ENCODE measurements at places on chromosomes 3 and 15.

DNA sequence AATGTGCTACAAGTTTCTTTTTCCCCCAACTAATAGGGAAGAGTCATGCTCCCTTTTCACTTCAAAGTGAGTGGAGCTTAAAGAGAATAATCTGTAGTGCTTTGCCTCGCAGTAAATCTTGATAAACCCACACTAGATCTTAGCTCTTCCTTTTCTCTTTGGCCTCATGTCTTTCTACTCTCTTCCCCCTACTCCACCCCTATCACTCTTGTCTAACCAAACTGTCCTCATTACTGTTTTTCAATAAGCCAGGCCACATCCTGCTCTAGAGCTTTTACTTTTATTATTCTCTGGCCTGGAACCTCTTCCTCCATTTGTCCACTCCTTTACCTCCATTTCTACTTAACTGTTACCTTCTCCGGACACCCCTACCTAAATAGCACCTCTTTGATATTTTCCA, 291.0 kb upstream of the SATB1 start:
- DNase-seq, result no peak

- DNase-seq, result no peak
Observed at GRCh38 chr3:11606865-11607440, 36.8 kb downstream of the VGLL4 start.

GRCh38 chr3:134258761-134259347, 8.2 kb upstream of the RYK start:
- no peak for DNase-seq

DNA sequence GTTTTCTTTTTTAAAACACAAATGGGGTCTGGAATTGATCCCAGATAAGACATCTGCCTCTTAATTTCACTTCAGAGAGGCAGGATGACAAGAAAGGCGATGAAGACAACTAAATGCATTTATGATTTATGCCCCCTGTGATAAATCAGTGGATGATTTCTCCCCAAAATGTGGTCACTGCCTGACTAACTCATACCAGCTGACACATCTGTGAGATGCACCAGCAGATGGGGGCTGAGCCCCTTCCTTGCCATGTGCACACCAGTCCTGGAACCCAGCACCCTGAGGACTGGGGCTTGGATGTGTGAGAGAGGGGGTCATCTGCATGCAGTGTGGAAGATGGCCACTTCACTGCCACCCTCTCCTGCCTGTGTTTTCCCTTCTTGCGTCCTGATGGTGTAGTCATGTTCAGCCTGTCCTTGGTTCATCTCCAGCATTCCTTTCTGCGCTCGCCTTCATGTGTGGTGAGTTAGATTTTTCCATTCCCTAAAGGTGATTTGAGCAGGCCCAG, 264.3 kb downstream of the LRTM1 start:
- no peak for DNase-seq

DNA sequence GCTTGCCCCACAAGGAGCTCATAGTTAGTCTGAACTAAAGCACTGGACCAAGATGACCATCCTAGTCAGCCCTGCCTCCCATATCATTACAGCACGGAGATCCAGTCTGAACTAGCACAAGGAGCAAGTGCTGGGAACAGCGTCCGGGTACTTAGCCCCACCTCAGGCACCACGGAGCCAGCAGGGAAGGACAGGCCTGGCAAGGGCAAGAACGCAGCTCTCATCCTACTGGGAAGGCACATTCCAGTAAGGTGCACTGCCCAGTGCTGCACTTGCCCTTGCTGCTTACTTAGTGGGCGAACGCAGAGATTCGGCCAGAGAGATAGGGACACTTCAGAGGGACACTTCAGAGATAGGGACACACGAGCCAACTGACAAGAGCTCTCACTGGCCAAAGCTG, 27.6 kb downstream of the SEC61A1 start:
- DNase-seq, result no peak

DNA sequence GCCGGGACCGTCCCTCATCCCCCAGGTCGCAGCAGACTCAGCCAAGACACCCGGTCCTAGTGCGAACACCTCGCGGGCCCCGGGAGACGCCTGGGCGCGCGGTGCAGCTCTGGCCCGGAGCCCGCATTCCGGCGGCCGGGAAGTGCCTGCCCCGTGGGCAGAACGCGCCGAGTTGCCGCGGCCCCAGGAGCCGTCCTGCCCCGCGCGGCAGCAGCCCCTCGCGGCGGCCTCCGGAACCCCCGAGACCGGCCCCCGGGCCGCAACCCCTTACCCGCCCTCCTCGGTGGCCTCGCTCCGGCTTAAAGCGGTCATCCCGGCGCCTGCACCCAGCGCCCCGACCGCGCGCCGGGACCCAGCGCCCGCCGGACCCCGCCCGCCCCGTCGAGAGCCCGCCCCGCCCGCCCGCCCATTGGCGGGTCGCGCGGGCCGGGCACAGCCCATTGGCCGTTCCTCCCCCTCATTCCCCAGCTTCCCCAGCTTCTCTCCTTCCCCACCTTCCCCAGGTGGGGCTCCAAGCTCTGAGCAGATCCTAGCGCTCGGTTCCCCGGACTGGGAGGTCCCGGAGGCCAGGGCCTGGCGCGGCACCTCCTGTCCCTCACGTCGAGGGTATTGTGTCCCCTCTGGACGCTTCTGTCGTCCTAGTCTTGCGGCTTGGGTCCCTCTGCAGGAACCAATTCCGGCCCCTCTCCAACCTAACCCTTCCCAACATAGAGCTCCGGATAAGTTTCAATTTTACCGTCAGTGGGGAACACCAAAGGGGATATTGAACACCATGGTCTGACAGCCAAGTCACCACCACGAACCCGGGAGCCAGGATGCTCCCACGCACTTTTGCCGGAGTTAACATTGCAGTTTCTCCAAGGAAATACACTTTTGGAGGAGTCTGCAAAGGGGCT, at the start of gene GRAMD2A:
Gene GRAMD2A, minus strand, starts transcription at position 328 of the 896 bp plus-strand sequence.
- no peak for DNase-seq

DNA sequence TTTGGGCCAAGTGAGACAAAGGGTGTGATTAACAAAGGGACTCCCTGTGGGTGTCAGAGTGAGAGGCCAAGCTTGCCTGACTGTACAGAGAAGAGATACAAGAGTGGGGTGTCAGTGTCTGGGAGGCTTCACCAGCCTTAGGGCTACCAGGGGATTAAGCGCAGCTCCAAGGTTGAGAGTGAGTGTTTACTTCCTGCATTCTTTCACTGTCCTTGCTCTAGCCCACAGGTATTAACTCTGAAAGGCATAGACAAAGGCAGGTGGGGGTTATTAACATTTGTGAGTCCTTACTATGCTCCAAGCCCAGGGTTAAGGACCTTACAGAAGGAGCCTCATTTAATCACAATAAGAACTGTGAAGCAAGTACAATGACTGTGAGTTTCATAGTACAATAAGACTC, 107.6 kb downstream of the IL20RB start:
- no peak for DNase-seq

DNA sequence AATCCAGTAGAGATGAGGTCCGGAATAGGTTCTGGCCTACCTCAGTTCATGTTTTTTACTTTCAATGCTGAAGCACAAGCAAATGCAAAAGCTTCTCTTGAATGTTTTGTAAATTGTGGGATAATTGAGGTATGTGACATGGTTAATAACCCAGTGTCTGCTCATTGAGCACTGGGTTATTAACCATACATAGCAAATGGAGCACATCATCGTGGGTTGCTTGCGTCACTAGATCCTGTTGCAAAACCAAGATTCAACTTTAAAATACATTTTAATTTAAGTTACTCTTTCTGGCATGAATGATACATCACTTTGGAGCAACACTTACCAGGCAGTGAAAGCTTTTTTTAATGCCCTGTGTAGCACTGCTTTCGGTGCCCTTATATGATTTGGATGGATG, 165.6 kb downstream of the IGF1R start:
- DNase-seq, result no peak

- no peak for DNase-seq
Observed at GRCh38 chr15:88949734-88950400, 36.7 kb upstream of the MFGE8 start.

GRCh38 chr15:64836023-64836536, 5.6 kb upstream of the PLEKHO2 start:
- DNase-seq, result no peak

DNA sequence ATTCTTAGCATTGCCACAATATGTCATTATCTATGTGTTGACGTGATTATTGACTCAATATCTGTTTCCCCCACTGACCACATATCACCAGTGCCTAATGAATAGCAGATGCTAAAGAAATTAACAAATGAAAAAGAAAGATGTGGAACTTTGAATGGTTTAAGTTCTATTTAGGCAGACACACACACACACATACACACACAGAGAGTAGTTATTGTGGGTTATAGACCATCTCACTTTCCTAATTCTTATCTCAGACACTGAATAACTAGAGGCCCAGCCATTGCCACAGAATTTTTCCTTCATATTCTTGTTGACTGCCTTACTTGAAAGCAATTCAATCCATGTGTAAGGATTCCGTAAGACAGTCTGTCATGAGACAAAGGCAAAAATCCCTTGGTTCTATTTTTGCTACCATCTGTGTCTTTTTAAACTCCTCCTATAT, 61.9 kb upstream of the PHLDB2 start:
- DNase-seq, result no peak

DNA sequence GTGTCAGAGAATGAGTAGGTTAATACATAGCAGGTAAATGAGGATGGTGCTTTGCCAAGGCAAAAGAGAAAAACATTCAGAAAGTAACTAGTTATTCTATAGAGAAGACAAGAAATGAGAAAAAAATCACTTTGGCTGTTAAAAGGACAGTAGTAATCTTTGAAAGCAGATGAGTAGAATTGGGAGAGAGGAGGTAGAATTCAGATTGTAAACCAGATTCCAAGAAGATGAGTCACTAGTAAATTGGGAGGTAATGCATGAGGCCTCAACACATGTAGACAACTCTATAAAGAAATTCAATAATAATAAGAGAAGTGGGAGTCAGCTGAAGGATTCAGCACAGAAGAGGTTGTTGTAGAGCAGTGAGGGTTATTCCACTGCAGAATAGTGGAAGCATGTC, 81.4 kb downstream of the MBNL1 start:
- no peak for DNase-seq

DNA sequence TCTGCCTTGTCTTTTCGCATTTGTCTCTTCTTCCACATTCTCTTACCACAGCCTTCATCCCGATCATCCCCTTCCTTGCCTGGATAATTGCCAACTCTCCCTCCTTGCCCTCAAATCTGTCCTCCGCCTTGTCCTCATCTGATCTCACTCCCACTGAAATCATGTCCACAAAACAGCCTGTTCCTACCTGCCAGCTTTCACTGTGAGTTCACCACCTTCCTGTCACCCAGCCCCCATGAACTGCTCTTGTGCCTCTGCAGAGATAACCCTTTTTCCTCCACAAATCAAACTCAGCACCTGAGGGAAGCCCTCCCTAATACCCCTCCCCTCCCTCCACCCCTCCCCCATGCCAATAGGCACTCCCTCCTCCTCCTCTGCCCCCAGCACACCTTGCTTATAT, 4.8 kb upstream of the ADCY5 start:
- no peak for DNase-seq

DNA sequence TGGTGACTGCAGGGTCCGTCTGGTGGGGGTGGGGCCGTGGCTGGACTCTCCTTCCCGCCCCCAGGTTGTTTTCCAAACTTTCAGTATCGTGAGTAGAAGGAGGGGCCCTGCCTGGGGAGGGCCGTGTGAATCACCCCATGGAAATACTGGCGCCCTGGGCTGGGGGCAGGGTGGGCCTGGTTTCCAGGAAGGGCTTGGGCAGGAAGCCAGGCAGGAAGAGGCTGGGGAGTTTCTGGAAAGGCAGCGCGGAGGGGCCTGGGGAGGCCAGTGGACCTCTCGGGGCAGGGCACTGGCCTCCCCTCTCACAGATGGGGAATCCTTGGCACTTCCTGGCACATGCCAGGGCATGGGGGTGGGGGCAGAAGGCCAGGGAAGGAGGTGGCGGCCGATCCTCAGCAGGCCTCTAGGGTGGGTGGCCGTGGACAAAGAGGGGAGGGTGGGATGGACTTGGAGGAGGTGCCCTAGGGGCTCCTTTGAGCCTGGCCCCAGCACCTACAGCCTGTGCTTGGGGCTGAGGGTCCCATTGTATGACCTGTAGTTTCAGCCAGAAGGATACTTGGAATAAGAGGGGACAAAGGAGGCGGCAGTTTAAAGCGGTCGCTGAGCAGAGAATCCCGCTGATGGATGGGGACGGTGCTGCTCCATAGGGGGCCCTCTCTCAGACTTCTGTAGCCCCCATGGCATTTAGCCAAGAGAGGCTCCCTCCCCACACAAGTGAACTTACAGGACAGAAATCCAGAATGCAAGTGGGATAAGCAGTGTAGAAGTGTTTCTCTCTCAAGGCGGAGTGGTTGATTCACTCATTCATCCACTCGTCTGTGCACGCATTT, 56.5 kb upstream of the GATA2 start:
- DNase-seq, result no peak

DNA sequence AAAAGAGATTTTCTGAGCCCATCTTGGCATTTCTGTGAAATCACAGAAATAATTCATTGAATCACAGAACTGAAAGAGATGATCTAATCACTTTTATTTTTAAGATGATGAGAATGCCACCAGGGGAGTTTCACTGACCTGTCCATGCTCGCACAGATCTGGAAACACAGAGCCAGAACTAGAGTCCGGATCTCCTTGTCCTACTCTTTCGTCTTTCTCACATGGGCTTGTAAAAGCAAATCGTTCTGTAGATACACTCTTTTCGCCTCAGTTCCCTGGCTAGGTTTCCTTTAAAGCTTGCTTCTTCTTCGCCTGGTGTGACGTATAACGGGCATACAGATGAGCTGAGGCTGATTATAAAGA, 122.5 kb upstream of the SPRED1 start:
- DNase-seq, result no peak

DNA sequence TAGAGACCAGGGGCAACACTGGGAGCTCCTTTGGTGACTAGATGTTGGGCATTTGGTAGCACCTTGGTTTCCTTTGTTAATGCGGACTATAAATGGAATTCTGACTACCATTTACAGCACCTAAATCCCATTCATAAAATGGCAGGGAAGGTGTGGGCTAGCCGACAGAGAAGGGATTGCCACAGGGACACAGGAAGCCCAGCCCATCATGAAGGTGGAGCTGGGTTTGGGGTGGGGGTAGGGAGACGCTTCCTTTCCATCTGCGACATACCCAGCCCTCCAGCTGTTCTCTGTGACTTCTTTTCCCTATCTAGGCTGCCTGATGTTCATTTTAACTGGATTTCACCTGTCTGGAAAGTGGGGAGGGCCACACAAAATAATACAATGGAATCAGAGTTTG, 21.0 kb downstream of the ABHD2 start:
- no peak for DNase-seq

DNA sequence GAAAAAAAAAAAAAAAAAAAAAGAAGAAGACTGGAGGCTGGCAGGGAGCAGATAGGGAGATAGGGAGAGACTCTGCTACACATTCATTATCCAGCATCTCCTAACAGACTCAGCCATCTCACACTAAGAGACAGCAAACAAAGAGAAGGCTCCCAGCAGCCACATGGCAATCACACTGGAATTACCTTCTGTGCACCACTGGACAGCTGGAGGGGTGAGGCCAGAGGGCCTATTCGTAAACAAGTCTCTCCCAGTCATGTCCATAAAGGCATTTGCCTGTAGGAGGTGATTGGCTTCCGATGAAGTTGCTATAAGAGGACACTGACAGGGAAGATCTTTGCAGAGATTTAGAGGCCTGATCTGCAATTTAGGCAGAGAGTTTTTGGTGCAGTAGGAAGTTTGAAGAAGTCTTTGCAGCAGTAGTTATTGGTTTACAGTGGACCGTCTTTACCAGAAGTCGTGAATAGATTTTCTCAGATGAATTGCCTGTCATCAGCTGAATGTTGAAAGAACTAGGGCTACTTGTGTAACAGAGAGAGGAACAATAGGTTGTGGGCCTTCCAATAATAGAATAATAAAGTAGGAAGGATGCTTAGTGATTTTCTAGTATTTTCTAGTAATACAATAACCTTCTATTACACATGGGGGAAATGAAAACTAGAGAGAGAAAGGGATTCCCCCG, 89.7 kb downstream of the TP63 start:
- no peak for DNase-seq

Data from stimulated activated CD8-positive, alpha-beta memory T cell treated with anti-CD3 and anti-CD28 coated beads, Interleukin-15, amount 100 ng/mL, for 1 hour (primary cell).